ENCODE measurements at places on chromosomes 1 and 21.

DNA sequence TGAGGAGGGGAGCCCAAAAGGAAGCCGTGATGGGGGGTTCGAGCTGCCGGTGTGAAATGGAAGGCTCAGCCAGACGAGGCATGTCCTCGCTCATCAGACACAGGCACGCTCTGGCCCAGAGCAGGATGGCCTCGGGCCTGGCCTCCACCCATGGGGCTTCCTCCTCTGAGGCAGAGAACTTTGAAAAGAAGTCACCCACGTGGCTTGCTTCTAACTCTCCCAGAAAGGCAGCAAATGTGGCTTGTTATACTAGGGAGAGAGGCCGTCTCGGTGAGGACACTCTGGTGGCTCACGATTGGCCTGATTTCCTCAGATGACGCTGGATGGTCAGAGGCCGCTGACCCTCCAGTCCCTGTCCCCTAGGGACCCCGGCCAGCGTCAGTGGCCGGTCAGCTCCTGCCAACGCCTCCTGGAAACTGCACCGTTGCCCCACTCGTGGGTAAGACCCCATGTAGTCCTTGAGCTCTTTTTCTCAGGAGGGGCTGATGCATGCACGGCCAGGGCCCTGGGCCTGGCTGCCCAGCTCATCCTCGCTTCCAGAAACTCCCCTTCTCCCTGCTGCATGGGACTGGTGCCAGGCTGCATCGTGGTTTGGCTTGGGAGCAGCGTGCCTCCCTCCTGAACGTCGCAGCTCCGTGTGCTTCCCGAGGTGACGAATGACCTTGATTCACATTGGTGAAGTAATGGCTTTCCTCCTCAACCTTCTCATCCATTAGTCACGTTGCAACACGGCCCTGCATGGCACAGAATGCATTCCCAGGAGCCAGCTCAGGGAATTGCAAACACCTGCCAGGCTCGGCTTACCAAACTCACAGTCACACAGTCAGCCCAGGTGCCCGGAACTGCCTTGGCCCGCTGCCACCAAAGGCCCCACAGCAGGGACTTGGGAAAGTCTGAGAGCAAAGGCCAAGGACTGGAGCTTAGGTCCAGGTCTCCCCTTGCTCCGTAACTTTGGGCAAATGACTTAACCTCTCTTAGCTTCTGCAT, 58.8 kb downstream of the TOMM20 start:
- DNase-seq = no peak

GRCh38 chr1:71118086-71118485, 37.3 kb upstream of the ZRANB2 start:
- no peak for DNase-seq

DNA sequence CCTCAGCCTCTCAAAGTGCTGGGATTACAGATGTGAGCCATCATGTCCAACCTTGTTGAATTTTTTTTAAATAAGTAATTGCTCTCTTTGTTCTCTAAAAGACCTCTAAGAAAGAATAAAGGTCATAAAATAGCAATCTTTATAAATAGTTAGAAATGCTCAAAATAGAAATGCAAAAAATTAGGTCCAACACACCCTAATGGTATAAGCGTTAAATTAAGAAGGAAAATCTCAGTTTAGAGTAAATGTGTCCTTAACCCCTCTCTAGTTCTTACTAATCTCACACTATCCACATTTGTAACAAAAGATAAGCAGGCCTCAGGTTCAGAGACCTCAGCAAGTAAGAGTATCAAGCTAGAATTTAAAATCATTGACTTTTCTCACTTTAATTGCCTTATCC, 38.3 kb upstream of the GLIS1 start:
- no peak for DNase-seq

DNA sequence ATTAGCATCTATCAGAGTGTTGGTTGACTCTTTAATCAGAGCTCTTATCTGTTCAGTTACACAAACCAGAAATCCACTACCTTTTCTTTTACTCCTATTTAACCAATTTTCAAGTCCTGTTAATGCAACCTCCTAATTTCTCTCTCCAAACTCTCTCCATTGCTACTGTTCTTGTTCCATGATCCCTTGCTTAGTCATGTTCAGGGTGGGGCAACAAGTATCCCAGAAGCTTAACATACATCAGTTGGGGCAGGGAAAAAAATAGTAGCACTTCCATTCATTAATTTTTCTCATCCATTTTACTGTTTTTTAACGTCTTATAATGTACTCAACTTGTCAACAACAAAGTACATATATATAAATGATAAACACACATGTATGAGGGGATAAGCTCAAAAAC, 111.2 kb upstream of the LBR start:
- DNase-seq = no peak

- DNase-seq = no peak
Measured at GRCh38 chr1:203769505-203770343, 4.7 kb downstream of the LAX1 start.

- no peak for DNase-seq
Measured at GRCh38 chr21:41396558-41397075, 29.4 kb upstream of the MX1 start.

DNA sequence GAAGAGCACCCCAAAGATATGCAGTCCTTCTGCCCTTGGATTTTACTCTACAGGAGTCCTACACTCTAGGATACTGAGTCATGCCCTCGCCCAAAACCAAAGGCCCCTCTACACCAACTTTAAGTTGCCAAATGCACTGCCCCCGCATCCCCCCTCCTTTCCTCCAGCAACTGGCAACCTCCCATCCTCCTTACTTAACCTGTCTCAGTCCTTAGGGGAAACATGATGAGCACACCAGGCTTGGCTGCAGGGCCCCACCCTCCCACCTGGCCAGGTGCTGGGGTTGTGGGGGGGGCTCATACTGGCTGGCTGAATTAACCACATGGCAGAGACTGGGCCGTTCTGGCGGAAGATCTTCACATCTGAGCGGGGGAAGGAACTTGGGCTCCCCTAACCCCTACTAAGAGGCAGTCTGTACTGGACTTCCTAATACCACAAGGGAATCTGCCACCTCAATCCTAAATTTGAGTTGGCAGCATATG, 1.2 kb downstream of the HDGF start:
- no peak for DNase-seq

DNA sequence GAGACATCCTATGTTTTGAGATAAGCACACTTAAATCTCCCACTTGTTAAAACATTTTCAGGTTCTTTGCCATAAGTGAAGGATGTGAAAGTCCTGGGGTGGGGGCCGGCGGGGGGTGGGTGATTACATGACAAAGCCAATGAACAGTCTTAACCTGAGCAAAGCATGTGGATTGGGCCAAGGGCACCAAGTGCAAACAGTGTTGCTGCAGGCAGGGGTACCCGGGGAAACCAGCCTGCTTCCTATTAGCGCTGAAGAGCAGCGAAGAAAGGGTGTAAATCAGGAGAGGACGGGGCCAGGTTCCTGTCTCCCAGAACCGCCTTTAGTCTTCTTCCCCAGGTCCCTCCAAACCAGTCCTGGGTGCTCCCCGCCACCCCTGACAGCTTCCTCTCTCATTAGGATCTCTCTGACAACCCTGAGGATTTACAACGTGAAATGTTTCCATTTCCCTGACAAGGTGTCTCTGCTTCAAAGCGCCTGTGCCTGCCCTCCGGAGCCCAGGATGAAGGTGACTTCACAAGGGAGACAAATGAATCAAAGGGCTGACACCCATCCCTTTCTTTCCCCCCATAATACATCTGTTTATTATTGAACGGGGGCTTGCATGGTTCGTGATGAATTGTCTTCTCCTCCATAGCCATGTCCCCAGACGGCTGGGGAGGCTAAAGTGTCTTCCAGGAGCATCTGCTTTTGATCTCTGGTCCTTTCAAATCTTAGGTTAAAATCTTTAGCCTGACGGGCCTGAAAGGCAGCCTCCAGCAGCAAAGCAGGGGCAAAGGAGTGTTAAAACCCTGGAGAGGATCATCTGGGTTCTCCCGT, 109.5 kb downstream of the TRABD2B start:
- DNase-seq = no peak

DNA sequence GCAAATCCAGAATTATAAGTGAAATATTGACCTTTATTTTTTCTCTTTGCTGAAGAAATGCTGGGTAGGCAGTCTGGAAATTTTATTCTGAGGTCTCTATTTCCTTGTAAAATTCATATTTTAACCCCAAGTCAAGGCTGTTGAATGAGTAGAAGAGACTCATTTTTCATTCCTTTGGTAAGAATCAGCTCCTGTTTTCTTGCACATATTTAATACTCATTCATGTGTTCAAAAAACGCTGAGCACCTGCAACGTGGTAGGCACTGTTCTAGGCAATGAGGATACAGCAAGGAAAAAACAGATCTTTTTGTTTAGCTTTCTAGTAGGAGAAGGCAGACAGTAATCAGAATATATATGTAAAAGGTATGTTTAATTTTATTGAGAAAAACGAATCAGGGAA, 1.5 kb downstream of the PRKAA2 start:
- DNase-seq = no peak

- no peak for DNase-seq
Measured at GRCh38 chr1:25844536-25845337, 14.5 kb downstream of the AUNIP start.

DNA sequence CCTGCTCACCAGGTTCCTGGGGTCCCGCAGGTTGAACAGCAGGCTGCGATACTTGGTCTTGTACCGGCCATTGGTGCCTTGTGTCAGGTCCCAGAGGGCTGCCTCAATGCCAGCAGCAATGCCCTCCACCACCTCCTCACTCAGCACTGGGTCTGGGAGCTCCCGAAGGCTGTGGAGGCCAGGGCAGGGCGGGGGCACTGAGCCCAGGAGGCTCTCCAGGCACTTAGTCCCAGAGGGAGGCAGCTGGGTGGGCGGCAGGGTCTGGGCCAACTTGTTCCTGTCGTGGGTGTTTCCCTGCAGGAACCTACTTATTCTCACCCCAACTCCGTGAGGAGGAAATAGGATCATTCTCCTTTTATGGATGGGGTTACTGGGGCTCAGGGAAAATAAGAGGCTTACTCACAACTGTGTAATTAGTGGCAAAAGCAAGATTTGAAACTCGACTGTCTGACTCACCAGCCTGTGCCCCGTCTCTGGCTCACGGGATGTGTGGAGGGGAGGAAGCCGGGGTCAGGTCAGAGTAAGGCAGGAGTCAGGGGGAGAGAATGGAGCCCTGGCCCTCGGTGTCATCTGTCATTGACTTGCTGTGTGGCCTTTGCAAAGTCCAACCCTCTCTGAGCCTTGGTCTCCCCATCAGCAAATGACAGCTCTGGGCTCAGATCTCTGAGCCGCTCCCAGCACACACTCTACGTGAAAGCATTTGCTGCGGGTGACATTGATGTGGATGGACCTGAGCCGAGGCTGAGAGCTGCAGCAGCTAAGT, 17.2 kb downstream of the SPOCD1 start:
- DNase-seq = no peak

GRCh38 chr21:14763695-14764064, 217.6 kb upstream of the SAMSN1 start:
- no peak for DNase-seq

DNA sequence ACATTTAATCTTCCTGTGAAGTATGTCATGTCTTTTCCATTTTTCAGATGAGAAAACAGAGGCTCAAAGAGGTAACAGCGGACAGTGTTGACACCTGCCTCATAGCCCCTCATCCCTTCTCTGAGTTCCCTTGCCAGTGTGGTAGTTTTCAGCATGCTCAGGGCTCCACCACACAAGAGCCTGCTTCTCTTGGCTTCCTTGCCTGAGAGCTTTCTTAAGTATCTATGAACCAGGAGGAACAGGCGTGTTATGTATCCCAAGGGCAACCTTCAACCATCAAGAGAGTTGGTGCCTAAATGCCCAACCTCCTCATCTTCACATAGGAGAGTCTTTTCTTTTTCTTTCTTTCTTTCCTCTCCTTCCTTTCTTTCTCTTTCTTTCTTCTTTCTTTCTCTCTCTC, 5.9 kb upstream of the PAFAH2 start:
- DNase-seq = no peak
